ENCODE measurements at places on chromosomes 3 and 15. TPM values are rescaled to one million over a fixed set of nuclear protein-coding genes. Genes with fewer than 3 reads are reported as not detected.

Gene MEIS2
- 8.6 TPM for total RNA-seq

Gene C3orf85
- total RNA-seq, result not detected

Gene NR1I2
- total RNA-seq, result not detected

Gene GP5
- total RNA-seq, result not detected

Gene ZNF385D
- 0.42 TPM for total RNA-seq

Gene RETNLB
- total RNA-seq, result not detected

Gene CHRFAM7A
- total RNA-seq, result 4.6 TPM

Gene EHD4
- 12.4 TPM for total RNA-seq

Gene KLHL40
- not detected for total RNA-seq

Gene CACNA1D
- 0.57 TPM for total RNA-seq

Gene PLCH1
- total RNA-seq, result 0.71 TPM

Gene KIF7
- 3.2 TPM for total RNA-seq

Gene LRTM1
- not detected for total RNA-seq

Gene MCTP2
- total RNA-seq, result not detected

Gene SHC4
- 0.74 TPM for total RNA-seq

Gene CHCHD6
- total RNA-seq, result 21.4 TPM

Gene FBLN2
- total RNA-seq, result 2.1 TPM

Gene CFAP20DC
- total RNA-seq, result 2.5 TPM

Gene APOD
- total RNA-seq, result 0.86 TPM

Gene TRAK1
- total RNA-seq, result 13.3 TPM

Gene SLC22A14
- 0.07 TPM for total RNA-seq

All from A549 treated with Mapracorat at 1 μM for 4 hours (cell line).